Midbrain (tissue), 1 donor: ENCODE measurements at places on chromosomes 7 and 10.

- no peak for DNase-seq
Observed at GRCh38 chr7:137025469-137026175, 157.2 kb downstream of the CHRM2 start.

- DNase-seq = no peak
Observed at GRCh38 chr10:12704488-12704887, 297.0 kb downstream of the CCDC3 start.

DNA sequence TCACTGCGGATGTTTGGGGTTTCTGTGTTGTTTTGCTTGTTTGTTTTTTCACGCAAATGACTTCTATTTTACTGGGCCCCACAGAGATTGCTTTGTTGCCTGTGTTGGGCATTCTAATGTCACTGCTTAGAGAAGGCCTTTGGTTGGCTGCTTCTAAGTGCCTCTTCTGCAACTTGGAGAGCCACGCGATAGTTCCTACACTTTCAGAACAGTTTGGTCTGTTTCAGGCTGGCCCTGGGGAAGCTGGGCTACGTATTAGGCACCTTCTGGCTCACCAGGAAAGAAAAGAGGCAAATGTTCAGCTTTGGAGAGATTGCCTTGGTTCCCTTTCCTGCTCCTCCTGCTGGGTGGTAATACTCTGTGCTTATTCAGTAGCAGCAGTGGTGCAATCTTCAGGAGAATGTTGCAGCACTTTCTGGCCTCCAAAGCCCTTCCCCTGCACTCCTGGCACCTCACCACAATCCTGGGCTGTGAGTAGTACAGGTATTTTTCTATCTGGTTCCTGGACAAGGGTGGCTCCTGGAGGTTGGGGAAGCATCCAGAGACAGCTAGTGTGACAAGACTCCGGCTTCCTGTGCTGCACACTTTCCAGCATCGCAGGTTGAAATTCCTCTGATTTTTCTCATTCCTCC lies 1.2 kb downstream of the ANTXRL start:
- no peak for DNase-seq

- DNase-seq = no peak
Observed at GRCh38 chr7:49001610-49002033, 77.3 kb downstream of the CDC14C start.

- DNase-seq = no peak
Observed at GRCh38 chr10:47040681-47041080, 129.5 kb downstream of the PTPN20 start.

GRCh38 chr10:121159670-121160069 lies 308.5 kb downstream of the WDR11 start:
- no peak for DNase-seq

GRCh38 chr7:150383710-150384397 lies 4.7 kb downstream of the ZNF775 start:
- peak; percentile 95 for DNase-seq

- DNase-seq = no peak
Observed at GRCh38 chr7:55618913-55619312, 46.6 kb upstream of the VOPP1 start.

GRCh38 chr7:142602756-142603155 lies 146.5 kb upstream of the PRSS1 start:
- DNase-seq = no peak

DNA sequence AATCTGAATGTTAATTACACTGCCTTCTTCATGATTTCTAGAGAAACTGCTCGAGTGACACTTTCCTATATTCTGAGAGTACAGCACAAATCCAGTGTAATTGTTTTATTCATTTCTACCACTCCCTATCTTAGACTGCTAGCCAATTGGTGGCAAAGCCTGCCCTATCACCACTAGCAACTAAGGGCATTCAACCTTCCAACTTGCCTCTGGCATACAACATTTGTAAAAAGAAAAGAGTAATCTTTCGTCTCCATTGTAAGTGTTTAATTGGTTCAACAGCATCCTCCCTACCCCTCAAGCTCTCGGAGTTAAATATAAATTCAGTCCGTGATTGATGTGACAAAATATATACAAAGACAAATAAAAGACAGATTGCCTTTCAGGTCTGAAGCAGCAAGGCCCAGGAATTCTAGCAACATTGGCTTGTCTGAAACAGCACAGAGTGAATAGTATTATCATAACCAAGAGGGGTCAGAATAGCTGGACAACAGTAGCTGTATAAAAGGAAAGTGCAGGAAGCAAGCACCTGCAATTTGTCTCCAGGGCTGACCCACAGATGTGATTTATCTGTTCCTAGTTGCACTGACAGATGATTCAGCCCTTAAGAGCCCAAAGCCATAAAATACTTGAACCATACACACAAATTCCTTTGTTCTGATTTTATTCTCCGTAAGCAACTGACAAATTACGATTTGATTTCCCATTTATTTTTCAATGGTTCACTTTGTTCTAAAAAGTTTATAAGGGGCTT lies 47.6 kb upstream of the ANKRD1 start:
- DNase-seq = no peak

- DNase-seq = no peak
Observed at GRCh38 chr10:112395809-112396530, 22.1 kb downstream of the ACSL5 start.

DNA sequence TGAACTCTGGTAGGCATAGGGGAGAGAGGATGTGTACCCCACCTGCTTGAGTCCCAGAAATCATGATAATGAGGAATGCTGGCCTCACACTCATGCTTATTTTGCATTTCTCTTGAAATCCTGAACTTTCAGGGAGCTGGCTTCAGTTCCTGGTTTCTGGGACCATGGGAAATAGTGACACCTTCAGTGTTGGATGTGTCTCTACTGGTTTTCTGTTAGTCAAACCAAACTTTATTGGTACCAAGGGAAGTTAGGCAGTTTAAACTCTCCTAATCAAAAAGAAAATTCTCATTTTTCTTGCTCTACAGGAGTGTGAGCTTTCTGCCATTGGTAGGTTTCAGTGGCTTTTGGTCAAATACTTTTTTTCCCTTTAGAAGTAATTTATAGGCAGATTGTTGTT lies 11.8 kb upstream of the PCGF5 start:
- no peak for DNase-seq

DNA sequence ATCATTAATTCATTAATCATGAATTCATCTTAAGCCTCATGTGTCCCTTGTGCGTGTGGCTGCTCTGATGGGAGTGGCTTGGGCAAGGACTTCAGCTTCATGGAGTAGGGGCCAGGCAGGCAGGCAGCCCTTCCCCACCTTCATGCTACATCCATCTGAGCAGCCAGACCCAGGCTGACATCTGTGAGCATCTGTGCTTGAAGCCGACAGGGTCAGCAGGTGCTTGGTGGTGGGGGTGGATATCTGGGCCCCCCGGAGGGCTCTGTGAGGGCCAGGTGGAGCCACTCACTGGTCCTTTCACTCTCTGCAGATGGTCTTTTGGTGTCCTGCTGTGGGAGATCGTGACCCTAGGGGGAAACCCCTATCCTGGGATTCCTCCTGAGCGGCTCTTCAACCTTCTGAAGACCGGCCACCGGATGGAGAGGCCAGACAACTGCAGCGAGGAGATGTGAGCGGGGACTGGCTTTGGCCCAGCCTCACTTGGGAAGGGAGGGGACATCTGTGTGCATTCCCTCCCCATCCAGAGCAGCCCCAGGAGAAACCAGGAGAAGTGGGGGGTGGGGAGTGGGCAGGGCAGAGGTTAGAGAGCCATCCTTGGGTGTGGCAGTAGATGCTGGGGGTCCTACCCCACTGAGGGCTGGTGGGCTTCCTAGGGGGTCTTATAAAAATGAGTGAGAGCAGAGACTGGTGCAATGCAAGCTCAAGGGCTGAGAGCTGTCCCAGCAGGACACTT lies 14.7 kb upstream of the CSGALNACT2 start:
- DNase-seq = no peak

GRCh38 chr10:22246680-22247391 lies 29.0 kb upstream of the EBLN1 start:
- no peak for DNase-seq

- DNase-seq = no peak
Observed at GRCh38 chr7:132815130-132815529, 238.9 kb upstream of the PLXNA4 start.

GRCh38 chr7:137360087-137360679 lies 16.6 kb upstream of the PTN start:
- DNase-seq = no peak

DNA sequence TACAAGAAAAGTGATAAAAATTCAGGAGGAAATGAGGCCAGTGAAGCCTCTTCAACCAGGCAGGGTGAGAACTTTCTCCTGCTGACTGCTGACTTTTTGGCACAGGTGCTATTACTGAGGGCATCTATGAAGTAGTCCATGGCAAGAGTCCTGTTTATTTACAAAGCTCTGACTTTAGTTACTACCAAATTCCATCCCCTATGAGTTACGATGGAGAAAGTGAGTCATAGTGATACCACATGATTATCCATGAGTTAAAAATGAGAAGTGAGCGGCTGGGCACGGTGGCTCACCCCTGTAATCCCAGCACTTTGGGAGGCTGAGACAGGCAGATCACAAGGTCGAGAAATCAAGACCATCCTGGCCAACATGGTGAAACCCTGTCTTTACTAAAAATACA lies 19.9 kb downstream of the CCDC3 start:
- no peak for DNase-seq

DNA sequence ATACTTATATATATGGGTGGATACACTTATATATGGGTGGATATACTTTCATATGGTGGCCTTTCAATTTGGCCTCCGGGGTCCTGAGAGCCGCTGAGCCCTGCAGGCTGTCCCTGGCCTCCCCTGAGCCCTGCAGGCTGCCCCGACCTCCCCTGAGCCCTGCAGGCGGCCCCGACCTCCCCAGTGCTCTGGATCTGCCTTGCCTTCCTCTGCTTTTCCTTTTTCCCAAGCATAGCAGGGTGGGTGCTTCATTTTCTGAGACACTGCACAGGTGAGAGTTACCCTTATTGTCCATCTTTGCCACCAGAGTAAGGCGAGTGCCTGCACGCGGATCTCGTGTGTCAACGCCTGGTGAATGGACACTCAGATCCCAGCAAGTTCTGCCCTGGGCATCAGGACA lies 106.6 kb downstream of the VIPR2 start:
- DNase-seq = no peak

DNA sequence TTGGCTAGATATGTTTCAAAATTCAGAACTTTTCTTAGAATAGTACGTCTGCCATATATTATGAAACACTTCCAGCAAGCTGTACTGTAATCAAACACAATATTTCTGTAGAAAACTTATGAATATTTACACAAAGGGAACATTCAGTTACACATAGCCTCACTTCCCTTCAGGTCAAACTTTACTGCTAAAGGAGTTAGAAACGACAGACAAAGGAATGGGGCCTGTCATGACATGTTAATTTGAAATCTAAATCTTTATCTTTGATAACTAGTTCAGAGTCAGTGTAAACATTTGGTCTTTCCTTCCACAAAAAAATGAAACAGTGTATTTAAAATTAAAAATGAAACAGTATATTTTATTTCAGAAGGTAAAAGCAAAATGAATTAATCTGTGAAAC lies 1.0 kb upstream of the CROT start:
- DNase-seq = no peak

- DNase-seq = no peak
Observed at GRCh38 chr10:77139252-77140160, 498.1 kb downstream of the KCNMA1 start.
